ENCODE measurements at places on chromosomes 2 and 18. TPM values are rescaled to one million over a fixed set of nuclear protein-coding genes. Genes with fewer than 3 reads are reported as not detected.

Gene C1QL2
- not detected for total RNA-seq

Gene SLC8A1
- total RNA-seq, result 9.8 TPM

Gene RPRM
- total RNA-seq, result not detected

Gene GPR45
- total RNA-seq, result not detected

Gene DSC1
- total RNA-seq, result not detected

Gene CFC1
- not detected for total RNA-seq

All from subcutaneous adipose tissue (tissue), 4 donors.